ENCODE measurements at places on chromosomes 1 and 21. TPM values are rescaled to one million over a fixed set of nuclear protein-coding genes. Genes with fewer than 3 reads are reported as not detected.

GRCh38 chr1:92953491-92953890 is 7.8 kb downstream of the DIPK1A start:
- DNase-seq = no peak

DNA sequence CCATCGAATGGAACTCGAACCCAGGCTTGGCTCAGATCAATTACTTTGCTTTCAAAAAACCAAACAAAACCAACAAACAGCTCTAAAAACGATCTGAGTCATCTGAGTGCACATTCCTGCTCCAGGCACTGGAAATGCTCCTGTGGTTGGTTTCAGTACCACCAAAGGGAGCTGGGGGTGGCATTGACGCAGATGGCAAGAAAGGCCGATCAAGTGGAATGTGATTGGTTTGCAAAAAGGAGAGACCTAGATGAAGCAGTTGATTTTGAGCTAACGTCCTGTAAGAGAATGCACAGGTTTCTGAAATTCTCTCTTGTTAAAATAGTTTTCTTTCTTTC is 39.5 kb downstream of the PIK3CD start:
- no peak for DNase-seq

DNA sequence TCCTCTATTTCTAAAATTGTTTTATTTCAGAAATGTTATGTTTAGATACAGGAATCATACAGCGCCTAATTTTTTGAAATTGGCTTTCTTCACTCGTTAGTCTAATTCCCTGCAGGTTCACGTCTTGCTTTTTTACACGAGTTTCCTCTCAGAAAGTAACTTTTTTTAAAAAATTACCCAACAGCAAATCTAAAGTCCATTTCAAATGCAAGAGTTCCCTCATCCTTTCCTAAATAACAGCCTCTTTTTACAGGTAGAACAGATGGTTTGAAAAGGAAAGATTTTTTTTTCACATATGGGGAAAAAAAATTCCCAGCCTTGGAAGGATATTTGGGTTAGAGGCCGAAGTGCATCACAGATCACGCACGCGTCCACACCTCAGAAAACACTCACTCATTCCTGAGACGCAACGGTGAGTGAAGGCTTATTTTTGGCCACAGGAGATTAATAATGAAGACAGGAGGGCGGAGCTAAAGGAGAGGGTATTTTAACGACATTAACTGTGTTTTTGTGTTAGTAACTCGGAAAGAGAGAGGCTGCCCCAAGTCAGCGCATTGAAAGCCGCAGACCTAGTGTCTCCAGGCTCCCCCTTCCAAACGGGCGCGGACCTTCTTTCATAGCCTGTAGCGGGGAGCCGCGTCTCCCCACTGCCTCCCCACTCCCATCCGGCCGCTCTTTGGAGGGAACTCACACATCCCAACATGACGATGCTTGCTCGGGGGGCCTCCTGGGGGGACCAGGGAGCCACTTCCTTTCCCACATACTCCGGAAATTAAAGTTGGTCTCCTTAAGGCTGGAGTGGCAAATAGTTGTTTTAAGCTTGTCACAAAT is 969 bp upstream of the RIPK4 start:
- no peak for DNase-seq

GRCh38 chr1:67555461-67556296 is 125.5 kb upstream of the SERBP1 start:
- no peak for DNase-seq

Gene TEKT2
- total RNA-seq = not detected

Gene CORT
- not detected for total RNA-seq
